Activated CD8-positive, alpha-beta memory T cell treated with anti-CD3 and anti-CD28 coated beads for 4 hours (primary cell): ENCODE measurements at places on chromosomes 5 and 9.

DNA sequence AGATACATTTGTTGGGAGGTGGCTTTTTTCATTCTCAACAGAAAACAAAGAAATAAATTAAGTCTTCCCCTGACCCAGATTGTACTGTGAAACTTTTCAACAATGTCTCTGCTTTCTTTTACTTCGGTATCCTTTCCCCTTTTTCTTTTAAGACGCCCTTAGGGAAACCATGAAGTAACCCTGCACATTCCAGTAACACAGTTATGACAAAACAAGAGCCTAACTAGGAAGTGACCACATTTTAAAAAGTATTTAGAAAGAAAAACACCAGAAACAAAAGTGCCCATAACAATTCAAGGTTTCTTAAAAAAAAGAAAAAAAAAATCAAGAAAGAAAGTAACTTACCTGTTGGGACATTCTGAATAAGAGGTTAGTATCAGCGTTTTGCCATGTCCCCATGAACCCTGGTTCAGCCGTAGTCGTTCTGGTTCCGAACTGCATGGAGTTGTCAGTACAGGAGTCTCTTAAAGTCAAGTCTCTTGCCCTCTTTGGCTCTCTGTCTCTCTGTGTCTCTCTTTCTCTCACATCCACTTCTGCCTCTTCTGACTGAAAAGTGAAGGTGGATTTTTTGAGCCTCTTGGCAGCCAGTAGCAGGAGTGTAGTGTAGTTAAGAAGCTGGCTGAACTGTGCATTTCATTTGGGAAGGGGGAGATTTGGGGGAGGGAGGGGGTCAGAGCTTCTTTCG, 142.9 kb downstream of the BNC2 start:
- no peak for DNase-seq

DNA sequence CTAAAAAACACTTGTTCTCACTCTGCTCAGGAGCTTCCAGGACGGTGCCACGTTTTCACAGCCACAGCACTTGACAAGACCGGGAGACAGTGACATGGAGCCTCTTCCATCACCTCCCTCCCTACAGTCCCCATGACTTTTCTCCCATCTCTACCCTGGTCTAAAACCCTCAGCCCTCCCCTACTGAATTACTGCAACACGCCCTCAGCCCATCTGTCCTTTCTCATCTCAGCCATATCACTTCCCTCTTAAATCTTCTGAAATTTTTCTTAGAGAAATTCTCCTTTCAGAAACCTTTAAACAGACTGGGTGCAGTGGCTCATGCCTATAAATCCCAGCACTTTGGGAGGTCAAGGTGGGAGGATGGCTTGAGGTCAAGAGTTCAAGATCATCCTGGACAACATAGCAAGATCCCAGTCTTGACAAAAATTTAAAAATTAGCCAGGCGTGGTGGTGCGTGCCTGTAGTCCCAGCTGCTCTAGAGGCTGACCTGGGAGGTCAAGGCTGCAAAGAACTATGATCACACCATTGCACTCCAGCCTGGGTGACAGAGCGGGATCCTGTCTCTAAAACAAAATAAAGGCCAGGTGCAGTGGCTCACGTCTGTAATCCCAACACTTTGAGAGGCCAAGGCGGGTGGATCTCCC, 125.8 kb downstream of the MYO10 start:
- no peak for DNase-seq

DNA sequence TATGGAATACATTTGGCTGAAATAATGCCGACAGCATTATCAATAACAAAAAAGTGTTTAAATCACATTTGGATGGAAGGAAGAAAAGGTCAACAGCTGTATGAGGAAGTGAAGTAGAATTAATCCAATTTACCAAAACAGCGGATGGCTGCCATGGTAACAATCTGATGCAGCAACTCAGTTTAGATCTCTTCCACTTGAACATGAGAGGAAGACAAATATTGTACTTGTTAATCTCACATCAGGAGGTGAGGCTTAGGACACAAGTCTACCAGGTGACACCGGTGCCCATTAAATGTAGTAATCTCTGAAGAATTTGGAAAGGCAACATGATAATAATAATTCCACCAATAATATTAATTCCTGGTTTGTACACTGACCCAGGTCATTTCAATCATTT, 2.4 kb downstream of the RASEF start:
- DNase-seq = no peak

GRCh38 chr5:40401284-40402006, 278.3 kb upstream of the PTGER4 start:
- no peak for DNase-seq

GRCh38 chr9:83185488-83186154, 122.7 kb upstream of the RASEF start:
- no peak for DNase-seq

GRCh38 chr5:177419046-177419445, 7.4 kb upstream of the GRK6 start:
- DNase-seq = no peak

GRCh38 chr9:95346021-95346420, 28.5 kb upstream of the FANCC start:
- DNase-seq = no peak

DNA sequence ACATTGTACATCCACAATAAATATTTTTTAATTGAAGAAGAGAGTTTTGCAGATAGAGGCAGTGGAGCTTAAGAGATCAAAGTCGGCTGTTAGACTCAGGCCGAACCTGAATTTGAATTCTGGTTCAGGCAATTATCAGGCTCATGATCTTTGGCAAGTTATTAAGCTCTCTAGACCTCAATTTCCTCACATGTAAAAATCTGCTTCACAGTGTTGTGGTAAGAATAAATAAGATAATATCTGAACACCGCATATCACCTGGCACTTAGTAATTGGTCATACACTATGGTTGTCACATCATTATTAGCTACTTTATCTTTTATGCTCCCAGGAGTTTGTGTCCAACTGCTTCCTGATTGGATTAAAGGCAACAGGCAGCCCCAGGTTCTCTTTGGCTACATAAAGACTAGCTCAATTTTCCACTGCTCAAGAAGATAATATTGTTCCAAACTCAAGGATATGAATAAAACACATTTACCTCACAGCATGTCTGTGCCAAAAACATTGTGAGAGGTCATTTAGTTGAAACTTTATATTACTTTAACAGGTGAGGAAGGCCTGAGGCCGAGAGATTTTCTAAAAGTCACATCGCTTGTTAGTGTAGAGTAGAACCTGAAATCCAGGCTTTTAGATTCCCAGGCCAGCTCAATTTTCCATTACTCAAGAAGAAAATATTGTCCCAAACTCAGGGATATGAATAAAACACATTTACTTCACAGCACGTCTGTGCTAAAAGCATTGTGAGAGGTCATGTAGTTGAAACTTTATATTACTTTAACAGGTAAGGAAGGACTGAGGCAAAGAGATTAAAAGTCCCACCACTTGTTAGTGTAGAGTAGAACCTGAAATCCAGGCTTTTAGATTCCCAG, 289.2 kb upstream of the PTGER4 start:
- no peak for DNase-seq

DNA sequence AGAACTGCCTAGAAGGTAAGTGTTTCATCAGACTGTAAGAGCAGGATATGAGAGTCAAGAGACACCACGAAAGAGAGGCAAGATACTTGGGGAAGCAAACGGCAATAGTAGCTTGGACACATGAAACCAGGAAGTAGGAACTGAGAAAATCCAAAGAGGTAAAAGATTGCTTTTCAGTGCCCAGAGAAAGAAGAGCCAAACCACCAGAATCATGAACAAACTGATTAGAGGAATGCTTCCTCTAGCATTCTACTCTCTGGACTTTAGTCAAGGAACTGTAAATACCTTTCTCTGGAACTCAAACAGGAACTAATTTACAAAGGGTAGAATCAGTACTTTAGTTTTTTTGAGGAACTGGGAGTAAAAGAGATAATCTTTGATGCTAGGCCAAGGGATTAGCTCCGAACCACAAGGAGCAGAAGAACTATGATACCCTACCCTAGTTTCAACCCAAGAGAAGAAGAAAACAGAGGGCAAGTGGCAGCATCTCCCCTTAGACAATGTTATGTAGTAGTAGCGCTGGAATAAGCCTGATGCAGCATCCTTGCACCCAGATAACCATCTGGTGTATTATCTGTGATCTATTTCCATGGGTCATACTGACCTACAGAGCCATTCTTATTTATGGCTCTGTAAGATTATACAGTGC, 41.3 kb downstream of the EFCAB9 start:
- no peak for DNase-seq

DNA sequence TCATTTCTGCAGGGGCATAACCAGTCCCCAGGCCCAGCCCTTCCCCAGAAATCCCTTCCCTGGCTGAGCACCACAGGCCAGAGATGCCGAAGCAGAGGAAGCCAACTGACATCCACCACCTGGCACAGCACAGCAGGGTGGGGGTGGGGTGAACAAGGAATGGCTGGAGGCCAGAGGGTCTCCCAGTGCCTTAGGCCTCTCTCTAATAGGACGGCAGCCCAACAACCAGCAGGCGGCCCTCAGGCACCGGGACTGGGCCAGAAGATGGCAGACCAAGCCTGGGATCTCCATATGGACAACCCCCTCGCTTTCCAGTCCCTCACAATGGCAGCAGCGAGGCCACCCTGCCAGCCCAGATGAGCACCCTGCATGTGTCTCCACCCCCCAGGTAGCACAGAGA, 13.2 kb downstream of the PDLIM4 start:
- no peak for DNase-seq

DNA sequence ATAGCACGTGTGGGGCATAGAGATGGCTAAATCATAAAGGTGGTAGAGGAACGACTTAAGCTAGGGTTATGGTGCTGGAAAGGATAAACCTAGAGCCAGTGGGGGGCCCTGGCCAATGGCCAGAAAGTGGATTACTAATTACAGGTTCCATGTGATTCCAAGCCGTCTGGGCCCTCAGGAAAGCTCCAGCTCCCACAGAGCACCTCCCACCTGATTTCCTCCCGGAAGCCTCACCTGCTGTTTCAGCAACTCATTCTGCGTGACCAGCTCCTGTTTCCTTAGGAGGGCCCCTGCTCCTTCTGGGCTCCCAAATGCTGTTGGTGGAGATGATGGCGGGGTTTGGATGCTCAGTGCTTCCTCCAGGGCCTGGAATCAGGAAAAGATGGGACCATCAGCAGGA, 16.2 kb downstream of the GPX3 start:
- no peak for DNase-seq

GRCh38 chr9:134751622-134752021, 110.0 kb downstream of the COL5A1 start:
- no peak for DNase-seq
